ENCODE measurements at places on chromosomes 2 and 18.

DNA sequence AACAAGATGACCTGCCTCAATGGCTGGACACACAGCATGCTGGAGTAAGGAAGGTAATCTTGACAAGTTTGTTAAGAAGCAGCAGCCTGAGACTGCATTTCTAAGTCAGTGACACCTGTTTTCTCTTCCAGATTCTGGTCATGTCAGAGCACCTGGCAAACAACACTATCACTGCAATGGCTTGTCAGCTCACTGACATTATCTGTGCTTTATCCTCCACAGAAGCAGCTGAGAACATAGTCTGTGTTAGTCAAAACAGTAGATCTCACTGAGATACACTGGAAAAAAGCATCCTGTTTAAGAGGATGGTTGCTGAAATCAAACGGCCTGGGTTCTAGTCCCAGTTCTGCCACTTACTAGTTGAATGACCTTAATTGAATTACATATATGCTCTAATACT is 355.2 kb downstream of the RIT2 start:
- DNase-seq: no peak

DNA sequence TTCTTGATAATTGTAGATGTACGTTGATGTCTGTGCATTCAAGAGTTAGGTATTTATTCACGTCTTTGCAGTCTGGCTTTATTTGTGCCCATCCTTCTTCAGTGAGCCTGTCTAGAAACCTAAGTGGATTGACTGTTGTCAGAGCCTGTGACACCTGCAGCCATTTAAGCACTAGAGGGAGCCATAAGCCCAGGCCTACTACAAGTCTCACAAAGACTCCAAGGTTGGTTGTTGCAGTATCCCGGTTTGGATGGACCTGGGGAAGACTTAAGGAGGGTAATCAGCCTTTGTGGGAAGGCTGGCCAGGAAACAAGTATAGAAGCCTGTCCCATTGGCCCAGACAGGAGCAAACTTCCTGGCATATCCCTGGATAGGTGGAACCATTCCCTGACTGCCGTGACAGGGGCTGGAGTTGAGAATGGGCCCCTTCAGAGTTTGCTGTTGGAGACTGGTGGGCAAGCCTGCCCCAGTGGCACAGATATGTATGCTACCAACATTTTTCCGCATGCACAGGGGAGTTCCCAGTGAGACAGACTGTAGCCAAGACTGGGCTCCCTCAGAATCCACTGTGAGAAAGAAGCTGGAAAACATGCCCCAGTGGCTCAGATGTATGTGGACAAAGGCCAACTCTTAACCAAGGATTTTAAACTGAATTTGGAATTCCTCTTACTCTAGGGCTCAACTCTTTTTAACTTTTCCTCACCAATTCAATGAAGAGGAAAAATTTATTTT is 9.3 kb upstream of the LRRC30 start:
- DNase-seq: peak; percentile 35

DNA sequence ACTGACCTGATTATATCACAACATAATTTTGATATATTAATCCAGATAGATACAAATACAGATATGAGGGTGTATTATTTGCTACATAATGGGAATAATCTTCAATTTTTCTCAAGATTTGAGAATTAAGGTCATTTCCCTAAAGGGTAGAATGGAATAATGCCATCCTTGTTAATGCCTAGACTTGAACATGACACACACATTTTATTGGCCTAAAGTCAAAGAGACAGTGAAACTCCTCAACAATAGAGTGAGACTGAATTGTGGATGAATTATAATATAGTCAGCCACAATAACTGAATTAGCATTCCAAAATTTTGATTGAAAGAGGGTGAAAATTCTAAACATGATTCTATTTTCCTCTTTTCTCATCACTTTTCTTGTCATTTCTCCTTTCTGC is 506.0 kb upstream of the CDH2 start:
- DNase-seq: no peak

- DNase-seq: no peak
Measured at GRCh38 chr18:33421225-33421624, 19.3 kb downstream of the CCDC178 start.

DNA sequence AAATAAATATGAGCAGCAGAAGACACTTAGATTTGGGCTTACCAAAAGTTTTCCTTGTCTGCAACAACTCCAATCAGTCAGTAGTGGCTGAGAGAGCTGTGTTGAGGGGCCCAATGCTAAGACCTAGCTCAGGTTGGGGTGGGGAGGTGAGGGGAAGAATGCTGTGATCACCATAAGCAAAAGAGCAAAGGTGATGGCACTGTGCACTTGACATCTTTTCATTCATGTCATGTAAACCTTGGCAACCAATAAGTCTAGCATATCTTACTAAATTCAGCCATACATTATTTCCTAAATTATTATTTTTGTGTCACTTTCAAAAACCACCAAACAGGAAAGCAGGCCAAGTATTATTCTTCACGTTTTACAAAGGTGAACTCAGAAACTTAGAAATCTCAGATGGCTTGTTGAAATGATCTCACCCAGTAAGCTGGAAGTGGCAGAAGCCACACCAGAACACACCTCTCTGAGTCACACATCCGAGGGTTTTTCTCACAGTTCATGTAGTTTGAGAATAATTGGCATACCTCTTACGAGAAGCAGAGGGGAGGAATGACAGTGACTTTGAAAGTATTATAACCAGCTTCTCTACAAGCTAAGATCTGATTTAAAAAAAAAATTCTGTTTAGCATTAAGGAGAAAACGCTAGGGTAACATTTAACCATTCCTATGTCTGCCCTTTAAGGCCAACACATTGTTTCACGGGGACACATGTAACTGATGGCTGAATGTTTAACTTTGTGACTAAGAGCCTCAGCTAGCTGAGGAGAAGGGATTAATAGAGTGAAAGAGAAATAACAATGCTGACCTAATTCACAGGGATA is 43.3 kb upstream of the SETBP1 start:
- DNase-seq: no peak

- no peak for DNase-seq
Measured at GRCh38 chr2:135999899-136000298, 14.5 kb upstream of the DARS1 start.

- no peak for DNase-seq
Measured at GRCh38 chr2:67760995-67761394, 301.8 kb downstream of the C1D start.

DNA sequence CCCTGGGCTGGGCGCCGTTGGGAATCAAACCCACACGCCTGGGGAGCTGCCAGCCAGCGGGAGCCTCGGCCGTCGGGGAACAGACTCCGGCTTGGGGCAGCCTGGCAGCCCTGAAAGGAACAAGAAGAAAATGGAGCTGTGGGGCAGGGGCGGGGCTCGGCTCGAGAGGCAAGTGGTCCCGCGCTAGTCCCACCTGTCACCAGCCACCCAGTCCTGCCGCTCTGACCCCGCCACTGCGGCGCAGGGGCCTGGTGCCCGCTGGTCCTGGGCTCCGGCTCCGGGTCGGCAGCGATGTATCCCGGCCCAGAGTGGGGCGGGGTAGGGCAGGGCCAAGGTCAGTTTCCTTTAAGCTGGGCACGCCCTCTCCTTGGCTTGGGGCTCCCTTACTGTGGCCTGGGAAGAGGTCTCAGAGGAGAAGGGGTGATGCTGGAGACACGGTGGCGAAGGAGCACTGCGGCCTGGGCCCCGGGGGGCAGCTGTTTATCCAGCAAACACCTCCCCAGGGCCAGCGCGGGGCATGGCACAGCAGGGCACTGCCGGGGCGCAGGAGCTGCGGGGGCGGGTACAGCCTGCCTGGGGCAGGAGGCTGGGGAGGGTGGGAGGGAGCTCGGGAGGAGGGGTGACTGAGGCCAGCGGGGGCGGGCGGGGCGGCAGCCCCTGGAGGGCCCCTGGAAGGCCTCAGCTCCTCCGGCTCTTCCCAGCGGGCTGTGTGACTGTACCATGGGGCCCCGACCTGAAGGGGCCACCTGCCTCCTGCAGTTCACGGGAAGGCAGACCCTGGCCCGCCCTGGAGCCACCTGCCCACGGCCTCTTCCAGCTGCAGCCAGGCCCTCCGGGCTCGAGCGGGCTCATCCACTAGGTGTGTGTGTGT is 15.6 kb downstream of the ODC1 start:
- DNase-seq: no peak

GRCh38 chr2:196681510-196681909 is 42.0 kb downstream of the CCDC150 start:
- no peak for DNase-seq

- no peak for DNase-seq
Measured at GRCh38 chr18:12038082-12038638, 55.5 kb upstream of the ANKRD62 start.

- DNase-seq: no peak
Measured at GRCh38 chr2:208584378-208584985, 177.9 kb downstream of the PTH2R start.

- DNase-seq: no peak
Measured at GRCh38 chr2:154240316-154240715, 368.6 kb downstream of the GALNT13 start.

- no peak for DNase-seq
Measured at GRCh38 chr2:124035001-124035400, 9.9 kb downstream of the CNTNAP5 start.

DNA sequence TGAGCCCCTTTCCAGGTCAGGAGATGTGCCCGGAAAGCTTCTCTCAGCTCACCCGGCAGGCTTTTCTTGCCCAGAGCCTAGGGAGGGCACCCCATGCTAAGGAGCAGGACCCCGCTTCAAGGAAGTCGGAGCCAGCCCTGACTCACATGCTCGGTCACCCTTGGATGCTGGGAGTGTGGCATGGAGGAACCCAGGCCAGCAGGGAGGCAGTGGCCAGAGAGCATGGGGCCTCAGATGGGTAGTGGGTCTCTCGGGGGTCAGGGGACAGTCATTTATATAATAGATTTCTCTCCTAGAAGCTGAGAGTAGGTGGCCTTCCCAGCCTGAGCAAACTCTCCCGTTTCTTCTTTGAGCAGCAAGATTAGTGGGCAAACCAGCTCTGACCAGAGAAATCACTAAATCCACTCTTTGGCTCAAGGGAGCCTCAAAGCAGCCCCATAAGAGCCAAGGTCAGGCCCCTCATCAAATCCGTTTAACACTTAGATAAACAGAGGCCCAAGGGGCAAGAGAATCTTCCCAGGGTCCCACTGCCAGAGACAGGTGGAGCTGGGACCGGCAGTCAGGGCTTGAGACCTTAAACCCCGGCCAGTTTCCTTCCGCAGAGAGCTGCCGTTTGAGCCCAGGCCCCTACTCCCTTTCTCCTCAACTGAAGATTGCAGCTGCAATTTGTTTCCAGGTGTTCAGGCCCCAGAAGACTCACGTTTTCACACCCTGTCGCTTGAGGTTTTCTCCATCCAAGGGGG is 113.1 kb downstream of the CYP26B1 start:
- DNase-seq: no peak

- DNase-seq: no peak
Measured at GRCh38 chr2:68387408-68388350, 22.6 kb downstream of the PLEK start.

DNA sequence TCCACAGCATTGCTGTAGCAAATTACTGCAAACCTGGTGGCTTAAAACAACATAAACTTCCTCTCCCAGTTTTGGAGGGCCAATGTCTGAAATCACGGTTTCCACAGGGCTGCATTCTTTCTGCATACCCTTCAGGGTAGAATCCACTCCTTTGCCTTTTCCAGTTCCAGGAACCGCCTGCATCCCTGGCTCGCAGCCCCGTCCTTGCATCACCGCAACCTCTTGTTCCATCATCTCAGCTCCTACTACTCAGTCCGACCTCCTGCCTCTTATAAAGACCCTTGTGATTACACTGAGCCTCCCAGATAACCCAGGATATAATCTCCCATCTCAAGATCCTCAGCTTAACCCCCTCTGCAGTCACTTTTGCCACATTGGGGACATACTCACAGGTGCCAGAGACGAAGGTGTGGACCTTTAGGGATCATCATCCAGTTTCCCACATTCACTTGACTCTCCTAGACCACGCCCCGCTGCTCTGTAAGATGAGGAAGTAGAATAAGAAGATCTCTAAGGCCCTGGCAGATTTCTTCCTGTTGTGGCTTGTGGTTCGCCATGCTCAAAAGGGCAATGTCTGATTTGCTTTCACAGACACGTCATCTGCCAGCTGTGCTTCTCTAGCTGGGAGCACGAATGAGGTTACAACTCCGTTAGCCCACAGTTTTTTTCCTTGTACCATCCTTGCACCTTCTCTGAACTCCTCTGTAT is 103.6 kb upstream of the AGAP1 start:
- no peak for DNase-seq

GRCh38 chr18:67417864-67418523 is 98.5 kb downstream of the DSEL start:
- DNase-seq: no peak

GRCh38 chr2:62270728-62271127 is 74.8 kb downstream of the B3GNT2 start:
- DNase-seq: no peak

- no peak for DNase-seq
Measured at GRCh38 chr2:18763338-18763737, 174.0 kb upstream of the NT5C1B start.

- no peak for DNase-seq
Measured at GRCh38 chr2:36451512-36451911, 95.9 kb downstream of the CRIM1 start.

DNA sequence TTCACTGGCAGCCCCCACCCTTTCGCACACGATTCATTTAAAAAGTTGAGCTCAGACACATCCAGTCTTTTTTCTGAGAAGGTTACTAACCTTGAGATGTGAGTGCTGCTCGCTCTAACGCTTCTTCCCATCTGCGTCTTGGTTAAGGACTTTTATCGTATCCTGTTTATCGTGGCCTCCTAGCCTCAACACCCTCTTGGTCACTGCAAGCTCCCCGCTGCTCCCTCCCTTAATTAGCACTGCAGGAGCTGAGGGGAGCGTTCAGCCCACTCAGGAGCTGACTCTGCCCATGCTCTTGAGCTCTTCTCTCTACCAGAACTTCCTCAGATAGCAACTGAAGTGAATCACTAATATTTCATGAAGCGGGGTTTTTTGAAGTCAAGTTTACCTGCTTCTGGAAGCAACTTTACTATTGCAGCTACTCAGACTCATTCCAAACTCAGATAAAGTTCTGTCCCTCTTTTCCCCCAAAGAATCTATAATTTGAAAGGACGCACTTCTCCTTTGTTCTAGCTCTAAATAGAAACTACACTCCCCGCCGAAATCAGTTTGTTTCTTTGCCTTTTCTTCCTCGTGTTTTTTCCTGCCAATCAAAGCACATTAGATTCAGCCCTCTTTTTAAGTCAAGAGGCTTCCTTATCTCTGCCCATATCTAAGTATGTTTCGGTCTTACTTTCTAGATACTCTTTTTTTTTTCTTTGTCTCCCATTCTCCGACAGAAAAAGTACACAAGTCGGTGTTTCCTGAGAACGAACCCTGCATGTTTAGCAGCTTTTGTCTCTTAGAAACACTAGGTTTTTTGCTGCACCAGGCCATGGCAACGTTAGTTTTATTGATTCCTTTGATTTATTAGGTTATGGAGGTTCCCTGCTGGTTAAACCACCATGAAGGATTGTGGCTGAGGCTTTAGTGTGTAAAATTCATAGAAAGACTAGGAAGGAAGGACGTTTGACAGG is 9.3 kb upstream of the CD226 start:
- no peak for DNase-seq

DNA sequence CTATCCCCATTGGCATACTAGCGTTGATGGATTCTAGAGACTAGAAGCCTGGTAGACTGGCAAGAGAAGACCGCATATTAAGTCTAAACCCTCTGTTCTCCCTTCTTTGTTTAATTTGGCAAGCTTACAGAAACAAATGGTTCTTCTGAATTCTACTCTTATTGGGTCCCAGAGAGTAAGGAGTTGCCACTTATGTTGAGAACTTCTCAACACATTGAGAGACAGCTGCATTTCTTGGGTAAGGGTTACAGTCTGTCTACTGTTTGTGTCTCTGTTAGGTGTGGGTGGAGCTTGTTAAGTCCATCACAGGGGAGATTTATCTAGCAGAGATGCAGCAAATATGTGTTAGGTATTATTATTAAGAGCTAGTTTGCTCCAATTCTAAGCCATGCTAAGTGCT is 435.8 kb upstream of the MEIS1 start:
- DNase-seq: no peak

GRCh38 chr18:35485852-35486251 is 11.9 kb downstream of the INO80C start:
- DNase-seq: no peak
